Stimulated activated CD4-positive, alpha-beta T cell treated with anti-CD3 and anti-CD28 coated beads, TNF-alpha, amount 100 ng/mL, for 24 hours (primary cell): ENCODE measurements at places on chromosomes 4 and X.

DNA sequence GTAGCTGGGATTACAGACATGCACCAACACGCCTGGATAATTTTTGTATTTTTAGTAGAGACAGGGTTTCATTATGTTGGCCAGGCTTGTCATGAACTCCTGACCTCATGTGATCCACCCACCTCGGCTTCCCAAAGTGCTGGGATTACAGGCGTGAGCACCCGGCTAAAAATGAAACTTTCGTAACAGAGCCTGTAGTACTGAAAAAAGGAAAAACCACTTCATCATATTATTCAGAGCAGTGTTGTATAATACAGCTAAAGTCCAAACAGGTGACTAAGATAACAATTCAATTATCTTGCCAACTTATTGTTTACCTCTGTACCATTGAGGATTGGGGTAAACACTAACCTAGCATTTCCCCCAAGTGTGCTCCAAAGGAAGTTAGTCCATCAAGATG is 43.9 kb upstream of the HPRT1 start:
- DNase-seq: no peak

DNA sequence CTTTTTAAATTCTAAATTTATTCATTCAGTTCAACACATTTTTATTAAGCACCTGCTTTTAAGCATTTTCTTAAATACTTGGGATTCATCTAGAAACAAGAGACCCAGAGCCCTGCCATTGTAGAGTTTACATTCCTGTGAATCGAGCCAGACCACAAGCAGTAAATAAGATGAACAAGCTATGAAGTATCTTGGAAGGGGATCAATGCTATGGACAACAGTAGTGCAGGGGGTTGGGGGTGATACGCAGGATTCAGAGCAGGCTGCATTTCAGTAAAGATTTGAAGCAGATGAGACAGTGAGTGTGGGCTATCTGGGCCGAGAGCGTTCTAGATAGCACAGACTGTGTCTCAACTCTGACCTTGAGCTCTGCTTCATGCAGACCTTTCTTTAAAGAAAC is 35.1 kb downstream of the CLDN22 start:
- no peak for DNase-seq

- no peak for DNase-seq
Observed at GRCh38 chr4:79650217-79650616, 242.2 kb upstream of the GK2 start.

- DNase-seq: no peak
Observed at GRCh38 chr4:6610856-6611430, 29.5 kb upstream of the MRFAP1 start.

DNA sequence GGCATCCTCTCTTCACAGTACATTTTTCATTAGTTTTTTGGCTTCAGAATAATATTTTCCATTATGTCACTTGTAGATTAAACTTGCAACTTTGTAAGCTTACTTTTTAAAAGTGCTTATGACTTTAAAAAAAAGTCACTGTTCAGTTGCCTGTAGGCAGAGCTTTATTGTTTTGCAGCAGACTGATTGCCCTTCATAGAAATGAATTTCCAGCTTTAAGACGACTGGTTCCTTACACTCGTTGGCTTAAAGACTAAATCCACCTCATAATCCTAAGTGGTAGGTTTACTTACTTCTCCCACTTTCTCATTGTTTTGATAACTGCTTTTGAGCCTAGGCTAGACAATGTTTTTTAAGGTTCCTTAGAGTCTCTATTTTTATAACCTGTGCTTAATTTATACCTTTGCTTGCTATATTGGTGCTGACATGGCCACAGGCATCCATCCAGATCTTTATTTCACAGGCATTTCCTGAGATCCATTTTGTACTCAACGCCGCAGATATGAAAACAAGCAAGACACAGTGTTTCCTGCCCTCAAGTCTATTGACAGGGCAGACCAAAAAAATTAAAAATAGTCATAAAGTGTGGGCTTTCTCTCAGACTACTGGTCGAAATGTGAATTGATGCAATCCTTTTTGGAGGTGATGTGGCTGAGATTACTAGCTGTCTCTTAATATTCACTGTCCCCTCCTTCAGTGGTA is 12.6 kb upstream of the IL13RA2 start:
- DNase-seq: no peak

GRCh38 chr4:25523405-25523804 is 132.2 kb upstream of the SLC34A2 start:
- DNase-seq: no peak

GRCh38 chrX:140502491-140503237 is 2.2 kb downstream of the SOX3 start:
- DNase-seq: no peak

DNA sequence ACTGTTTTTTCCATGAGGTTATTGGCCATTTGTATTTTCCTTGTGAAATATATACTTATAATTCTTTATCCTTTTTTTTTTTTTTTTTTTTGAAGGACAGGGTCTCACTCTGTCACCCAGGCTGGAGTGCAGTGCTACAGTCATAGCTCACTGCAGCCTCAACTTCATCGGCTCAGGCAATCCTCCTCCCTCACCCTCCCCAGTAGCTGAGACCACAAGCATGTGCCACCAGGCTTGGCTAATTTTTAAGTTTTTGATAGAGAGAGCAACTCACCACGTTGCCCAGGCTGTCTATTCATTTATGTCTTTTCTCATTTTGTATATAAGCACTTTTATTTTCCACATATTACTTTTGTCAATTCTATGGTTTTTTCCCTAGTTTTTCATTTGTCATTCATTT is 16.8 kb downstream of the RBPJ start:
- DNase-seq: no peak

DNA sequence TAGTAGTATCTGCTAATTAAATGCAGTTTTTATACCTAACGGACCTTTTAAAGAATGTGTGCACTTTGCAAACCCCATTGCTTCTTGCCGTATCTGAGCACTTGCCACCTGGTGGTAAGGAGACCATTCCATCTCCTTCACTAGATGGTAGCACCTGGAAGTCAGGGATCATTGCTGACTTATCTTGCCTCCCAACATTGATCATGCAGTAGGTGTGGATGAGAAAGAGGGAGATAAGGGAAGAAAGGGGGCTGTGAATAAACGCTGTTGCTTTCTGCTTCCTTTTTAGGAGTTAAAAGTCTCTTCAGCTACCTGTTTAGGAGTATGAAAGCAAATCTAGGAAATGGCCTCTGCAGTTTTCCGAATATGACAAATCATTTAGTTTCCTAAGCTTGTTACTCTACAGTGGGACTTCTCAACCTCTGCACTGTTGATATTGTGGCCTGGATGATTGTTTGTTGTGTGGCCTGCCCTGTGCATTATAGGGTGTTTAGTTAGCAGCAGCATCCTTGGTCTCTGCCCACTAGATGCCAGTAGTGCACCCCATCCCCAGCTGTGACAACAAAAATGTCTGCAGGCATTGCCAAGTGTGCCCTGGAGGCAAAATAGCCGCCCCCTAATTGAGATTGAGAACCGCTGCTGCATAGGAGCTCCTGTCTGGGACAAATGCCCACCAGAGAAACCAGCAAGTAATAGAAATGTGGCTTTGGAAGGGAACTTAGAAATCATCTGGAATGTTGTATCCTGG is 38.8 kb downstream of the GAB1 start:
- DNase-seq: no peak

DNA sequence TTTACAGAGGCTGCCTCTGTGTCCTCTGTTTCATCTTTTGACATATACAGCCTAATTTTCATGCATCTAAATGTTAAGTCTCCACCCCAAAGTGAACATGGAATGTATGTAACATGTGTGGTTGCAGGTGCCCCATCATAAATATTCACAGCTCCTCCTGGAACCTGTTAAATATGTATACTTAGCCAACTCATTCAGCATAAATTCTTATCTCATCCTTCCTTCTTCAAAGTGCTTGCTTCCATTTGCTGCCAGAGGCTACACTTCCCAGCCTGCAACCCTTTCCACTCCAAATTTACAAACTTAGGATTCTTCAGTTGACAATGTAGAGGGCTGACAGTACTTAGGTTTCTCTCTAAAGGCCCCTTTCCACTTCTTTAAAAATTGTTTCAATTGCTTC is 60.6 kb downstream of the F8 start:
- DNase-seq: no peak

DNA sequence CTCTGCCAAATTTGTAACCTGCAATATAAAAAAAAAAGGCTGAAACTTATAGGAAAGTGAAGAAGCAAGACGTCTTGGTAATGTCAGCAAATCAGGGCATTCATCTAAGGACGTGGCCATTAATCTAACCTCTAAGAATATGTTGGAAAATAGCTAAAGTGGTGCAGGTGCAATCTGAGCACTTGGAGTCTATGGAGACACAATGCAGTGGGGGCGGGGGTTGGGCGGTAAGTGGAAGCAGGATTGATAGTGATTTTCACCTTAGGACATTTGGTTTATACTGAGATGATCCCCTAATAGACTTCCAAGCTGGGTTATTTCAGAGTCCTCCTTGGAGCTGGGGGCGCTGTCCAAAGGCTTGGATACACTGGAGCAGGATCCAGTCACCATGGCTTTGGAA is 283.4 kb downstream of the EPHA5 start:
- no peak for DNase-seq

DNA sequence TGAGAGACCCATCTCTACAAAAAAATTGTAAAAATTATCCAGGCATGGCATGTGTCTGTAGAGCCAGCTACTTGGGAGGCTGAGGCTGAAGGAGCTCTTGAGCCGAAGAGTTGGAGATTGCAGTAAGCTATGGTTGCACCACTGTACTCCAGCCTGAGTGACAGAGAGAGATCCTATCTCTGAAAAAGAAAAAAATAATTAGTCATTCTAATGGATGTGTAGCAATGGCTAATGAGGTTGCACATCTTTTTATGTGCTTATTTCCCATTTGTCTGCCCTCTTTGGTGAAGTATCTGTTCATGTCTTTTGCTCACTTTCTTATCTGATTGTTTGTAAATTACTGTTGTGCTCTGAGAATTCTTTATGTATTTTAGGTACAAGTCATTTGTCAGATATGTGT is 19.0 kb upstream of the MAML3 start:
- DNase-seq: no peak

GRCh38 chrX:2784026-2784425 is 32.2 kb downstream of the XG start:
- DNase-seq: no peak

- no peak for DNase-seq
Observed at GRCh38 chr4:184416913-184417734, 57.2 kb downstream of the IRF2 start.

GRCh38 chr4:69489856-69490255 is 5.8 kb downstream of the UGT2B4 start:
- no peak for DNase-seq

DNA sequence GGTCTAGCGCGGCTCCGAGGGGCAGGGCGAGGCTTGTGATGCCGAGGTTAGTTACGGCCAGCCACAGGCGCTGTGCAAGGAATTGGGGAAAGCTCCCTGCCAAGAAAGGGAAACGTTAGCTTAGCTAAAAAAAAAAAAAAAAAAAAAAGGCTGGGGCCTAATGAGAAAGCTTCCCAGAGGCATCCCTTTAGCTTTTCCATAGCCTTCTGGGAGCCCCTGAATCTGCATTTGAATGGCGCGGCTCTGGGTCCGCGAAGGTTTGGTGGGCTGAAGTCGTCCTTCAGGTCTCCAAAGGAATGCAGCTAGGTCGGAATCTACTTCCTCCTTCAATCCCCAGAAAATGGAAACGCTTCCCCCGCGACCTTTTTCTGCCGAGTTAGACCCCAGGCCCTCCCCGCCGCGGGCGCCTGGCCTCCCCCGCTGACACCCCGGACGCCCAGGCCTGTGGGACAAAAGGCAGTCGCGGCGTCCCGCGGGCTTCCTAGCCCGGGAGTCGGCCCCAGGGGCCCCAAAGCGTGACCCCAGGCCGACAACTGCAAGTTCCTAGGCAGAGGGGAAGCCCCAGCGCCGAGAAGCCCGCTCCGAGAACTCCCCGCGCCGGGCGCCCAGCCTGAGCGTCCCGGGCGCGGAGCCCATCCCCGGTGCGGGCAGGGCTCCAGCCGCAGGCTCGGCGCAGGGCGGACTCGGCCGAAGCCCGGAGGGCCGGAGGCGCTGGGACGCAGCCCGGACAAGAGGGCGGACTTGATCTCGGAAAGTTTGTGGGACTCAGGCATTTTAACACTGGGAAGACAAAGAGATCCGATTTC is 605 bp upstream of the FAT1 start:
- no peak for DNase-seq

DNA sequence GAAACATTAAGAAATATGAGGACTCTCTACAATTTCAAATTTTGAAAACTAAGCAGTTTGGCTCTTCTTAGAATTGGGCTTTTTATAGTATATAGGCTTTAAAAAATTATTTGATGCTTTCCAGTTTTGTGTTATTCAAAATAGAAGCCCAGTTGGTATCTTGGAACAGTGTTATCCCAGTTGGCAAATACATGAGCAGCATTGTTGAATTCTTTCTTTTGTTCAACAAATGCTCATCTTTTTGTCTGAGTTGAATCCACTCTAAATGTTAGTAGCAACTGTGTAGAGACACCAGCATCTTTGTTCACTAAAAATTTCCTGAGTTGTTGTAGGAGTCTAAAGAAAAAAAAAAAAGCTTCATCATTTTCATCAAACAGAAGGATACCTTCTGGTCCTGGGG is 41.0 kb upstream of the LIMCH1 start:
- no peak for DNase-seq

- no peak for DNase-seq
Observed at GRCh38 chr4:168803732-168804131, 206.3 kb downstream of the CBR4 start.

- DNase-seq: no peak
Observed at GRCh38 chr4:154927126-154927680, 146.1 kb downstream of the RBM46 start.

- no peak for DNase-seq
Observed at GRCh38 chrX:129586446-129586845, 46.4 kb downstream of the OCRL start.

DNA sequence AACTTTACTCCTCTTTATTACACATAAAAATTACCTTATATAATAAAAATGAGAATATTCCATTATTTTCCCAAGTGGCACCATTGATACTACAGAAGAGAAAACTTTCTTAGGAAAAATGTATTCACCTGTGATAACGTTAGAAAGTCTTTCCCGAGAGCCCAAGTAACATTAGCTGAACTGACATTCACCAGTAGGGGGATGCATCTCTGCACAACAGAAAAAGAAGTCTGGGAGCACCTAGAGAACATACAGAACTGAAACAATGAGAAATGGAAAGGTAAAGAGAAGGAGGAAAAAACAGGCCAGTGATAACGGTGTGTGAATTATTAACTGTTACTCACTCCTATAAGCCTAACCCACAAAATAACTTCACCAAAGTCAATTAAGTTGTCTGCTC is 423.3 kb downstream of the CENPC start:
- DNase-seq: no peak

DNA sequence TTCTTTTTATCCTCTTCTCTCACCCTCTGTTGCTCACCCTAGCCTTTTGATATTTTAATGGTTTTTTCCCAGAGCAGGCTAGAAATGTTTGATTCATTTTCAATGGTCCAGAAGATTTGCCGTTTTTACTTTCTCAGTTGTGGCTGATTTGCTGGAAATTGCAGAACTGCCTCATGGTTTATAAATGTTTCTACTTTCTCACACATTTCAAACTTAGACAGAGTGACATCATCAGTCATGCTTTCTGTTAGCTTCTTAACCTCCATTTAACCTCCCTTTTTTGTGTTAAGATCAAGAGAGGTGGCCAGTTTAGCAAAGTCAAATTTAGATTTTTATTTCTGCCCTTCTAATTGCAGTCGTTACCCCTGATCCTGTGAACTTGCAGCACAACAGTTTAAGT is 8.7 kb downstream of the RXFP1 start:
- DNase-seq: no peak
